ENCODE measurements at places on chromosomes 7 and 10.

GRCh38 chr10:97590082-97590747, 694 bp downstream of the C10orf62 start:
- no peak for DNase-seq

GRCh38 chr7:149772241-149772955, 990 bp downstream of the ZNF467 start:
- DNase-seq: no peak

DNA sequence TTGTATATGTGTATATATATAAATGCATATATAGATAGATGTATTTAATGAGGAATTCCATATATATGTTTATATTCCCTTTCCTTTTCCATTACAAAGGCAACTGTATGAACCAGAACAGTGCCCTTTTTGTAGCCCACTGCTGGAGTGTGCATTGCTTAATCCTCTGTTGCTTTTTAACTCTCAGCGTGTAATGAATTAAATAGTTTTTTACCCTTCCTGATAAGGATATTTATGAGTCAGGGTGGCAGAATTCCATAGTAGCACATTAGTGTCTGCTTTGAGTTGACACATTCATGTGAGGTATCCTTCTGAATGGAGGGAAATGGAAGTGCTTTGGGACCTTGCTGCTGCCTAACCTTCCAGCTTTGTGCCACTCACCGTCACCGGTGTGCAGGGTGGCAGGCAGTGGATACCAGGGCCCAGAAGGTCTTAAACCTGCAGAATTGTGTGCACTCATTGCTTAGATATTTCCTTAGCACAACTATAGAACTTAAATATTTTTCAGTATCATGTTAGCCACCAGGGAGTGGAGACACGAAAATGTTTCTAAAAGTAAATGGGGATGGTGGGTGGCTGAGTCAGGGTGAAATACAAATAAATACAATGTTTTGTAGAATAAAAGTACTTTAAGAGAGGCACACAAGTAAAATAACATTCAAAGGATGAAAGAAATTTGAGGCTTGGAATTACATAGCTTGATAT, 117.9 kb downstream of the SND1 start:
- no peak for DNase-seq

- DNase-seq: no peak
Measured at GRCh38 chr10:30357075-30357801, 8.2 kb upstream of the MTPAP start.

DNA sequence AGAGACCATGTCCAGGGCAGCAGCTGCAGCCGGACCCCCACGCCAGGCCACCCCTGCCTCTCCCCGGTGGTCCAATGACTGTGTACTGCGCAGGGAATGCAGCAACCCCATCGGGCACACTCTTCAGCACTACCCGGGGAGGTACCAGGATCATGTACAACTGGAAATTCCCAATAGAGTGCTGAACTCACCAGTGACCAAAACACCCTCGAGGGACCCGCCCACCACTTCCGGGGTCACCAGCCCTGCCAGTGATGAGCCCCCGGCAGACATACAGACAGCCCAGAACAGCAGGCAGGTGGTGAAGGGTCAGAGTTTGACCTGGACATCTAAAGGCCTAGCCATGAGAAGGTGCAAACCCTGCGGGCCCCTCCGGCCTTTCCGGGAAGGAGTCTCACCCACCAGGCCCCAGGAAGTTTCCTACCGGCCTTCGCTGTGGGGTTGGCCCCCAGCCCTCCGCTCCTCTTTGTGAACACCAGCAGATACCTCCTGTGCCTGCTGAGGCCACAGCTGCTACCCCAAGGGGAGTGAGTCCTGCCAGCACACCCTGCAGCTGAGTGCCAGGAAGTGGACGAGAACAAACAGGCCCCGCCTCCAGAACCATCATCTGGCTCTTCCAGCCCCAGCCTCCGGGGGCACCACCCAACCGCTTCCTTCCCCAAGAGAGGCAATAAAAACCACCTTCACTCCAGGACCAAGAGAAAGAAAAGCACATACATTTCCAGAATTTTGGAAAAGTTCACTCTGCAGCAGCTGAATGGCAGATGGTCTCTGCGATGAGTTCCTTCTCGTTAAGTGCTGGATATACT, 5.0 kb upstream of the ANKRD61 start:
- peak; percentile 57 for DNase-seq

GRCh38 chr7:131008840-131009711, 275.1 kb upstream of the KLF14 start:
- no peak for DNase-seq

- DNase-seq: no peak
Measured at GRCh38 chr7:142954680-142955268, 7.4 kb downstream of the KEL start.

DNA sequence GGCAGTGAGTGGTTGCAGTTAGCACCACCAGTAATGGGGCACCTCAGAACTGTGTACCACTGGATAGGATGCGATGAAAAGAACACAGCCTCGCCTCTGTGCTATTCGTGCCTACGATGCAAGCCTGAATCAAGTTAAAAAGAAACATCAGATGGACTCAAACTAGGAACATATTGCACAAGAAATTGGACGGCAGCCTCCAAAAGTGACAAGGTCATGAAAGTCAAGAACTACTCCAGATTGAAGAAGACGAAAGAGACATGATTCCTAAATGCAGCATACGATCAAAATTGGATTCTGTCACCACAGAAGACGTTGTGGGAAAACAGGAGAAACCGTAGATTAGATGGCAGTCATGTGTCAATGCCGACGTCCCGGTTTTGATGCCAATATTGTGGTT, 648.1 kb upstream of the FOXK1 start:
- DNase-seq: no peak

DNA sequence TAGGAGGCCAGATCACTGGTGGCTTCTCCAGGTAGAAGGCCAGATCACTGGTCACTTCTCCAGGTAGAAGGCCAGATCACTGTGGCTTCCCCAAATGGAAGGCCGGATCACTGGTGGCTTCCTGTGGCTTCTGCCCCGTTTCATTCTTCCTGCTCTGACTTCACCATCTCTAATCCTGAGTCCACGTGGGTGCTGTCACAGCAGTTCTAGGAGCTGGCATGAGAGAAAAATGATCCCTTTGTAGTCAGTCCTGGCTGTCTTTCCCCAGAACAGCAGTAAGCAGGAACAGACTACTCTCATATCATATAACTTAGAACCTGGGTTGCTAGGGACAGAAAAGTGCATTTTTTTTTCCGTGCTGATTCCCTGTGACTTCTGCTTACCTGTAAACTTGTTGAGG, 90.9 kb downstream of the ACTR3B start:
- DNase-seq: no peak

- no peak for DNase-seq
Measured at GRCh38 chr7:25348104-25348503, 119.8 kb upstream of the NPVF start.

DNA sequence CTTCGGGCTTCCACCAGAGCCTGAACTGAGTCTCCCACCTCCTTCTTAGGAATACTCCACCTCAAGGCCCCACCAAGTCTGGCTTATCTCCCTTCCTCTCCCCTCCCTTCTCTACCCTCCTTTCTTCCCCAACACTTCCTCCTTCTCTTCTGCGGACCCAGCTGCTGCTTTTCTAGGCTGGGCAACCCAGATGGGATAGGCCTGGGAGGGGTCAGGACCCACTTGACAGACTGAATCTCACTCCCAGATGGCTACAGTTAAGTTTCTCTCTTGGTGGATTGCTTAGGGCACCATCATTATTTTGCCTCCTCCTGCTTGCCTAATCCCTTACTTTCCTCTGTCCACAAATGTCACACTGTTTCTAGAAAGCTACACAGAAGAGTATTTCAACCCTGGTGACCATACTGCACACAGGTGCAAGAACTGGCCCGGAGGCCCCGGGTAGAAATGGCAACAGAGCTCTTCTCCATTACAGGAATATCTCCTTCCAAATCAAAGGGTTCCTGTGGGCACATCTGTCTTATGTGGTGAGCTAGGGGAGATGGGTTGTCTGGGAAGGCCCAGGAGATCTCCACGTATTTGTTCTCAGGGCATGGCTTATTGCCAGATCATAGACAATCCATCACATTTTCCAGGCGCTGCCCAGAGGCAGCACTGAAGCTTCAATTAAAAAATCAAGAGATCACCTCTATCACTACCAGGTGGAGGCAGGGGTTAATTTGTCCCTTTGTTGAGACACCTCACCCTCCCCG, 5.1 kb upstream of the HOXA11 start:
- DNase-seq: no peak

GRCh38 chr7:14377646-14378266, 388.3 kb upstream of the ETV1 start:
- DNase-seq: no peak
